ENCODE measurements at places on chromosomes 13 and 19.

- no peak for DNase-seq
Measured at GRCh38 chr19:32181216-32181920, 164.0 kb upstream of the ZNF507 start.

GRCh38 chr19:57241176-57241575 lies 744 bp downstream of the ZNF805 start:
- DNase-seq = no peak

DNA sequence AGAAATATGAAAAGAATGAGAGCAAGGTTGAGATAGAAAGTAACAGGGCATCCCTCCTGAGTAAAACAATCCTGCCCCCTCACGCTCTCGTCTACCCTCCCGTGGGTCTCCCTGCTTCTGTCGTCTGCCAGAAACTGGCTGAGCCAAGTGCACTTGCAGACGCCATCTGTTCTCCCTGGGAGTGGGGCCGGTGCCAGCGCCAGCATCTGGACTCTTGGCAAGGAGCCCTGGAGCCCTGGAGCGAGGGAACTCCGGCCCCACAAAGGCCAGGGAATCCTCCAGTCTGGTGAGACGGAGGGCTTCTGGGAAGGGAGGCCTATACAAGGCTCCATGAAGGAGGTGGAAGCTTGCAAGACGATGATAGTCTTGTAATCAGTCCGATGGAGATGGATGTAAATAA lies 2.3 kb upstream of the TMEM91 start:
- no peak for DNase-seq

- DNase-seq = no peak
Measured at GRCh38 chr19:18456974-18457373, 19.0 kb upstream of the ISYNA1 start.

- no peak for DNase-seq
Measured at GRCh38 chr19:5255602-5256231, 84.9 kb downstream of the PTPRS start.

- no peak for DNase-seq
Measured at GRCh38 chr19:4740092-4740491, 16.4 kb upstream of the DPP9 start.

GRCh38 chr19:12137221-12137940 lies 2.8 kb downstream of the ZNF20 start:
- DNase-seq = no peak

- no peak for DNase-seq
Measured at GRCh38 chr19:535017-535835, 3.7 kb downstream of the CDC34 start.

Measured in esophagus squamous epithelium (tissue), 5 donors.